Bone marrow (tissue), 2 donors: ENCODE measurements at places on chromosomes 5 and 9.

DNA sequence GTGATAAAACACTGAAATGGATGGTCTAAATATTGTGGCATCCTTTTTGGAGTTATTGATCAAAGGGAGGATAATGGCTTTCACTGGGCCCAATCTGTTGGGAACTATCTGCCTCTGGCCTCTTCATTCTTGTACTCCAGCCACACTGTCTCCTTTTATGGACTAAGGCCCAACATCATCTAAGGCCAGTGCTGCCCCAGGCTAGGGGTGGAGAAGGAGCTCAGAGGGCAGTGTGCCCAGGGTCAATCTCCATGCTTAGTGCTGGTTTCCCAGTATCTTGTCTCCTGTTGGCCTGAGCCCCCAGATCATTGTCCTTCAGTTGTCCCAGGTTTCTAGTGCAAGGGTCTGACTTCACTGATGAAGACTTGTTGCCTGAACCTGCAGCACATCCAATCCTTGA is 26.4 kb upstream of the JMY start:
- DNase-seq = no peak

DNA sequence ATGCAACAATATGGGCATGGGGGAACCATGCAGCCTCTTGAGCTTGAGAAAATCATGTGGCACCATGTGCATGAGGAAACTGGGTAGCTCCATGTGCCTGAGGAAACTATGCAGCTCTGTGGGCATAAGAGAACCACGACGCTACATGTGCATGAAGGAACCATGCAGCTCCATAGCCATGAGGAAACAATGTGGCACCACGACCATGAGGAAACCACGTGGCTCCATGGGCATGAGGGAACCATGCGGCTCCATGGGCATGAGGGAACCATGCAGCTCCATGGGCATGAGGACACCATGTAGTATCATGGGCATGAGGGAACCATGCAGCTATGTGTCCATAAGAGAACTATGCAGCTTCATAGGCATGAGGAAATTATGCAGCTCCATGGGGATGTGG is 140.8 kb downstream of the CAVIN4 start:
- no peak for DNase-seq

DNA sequence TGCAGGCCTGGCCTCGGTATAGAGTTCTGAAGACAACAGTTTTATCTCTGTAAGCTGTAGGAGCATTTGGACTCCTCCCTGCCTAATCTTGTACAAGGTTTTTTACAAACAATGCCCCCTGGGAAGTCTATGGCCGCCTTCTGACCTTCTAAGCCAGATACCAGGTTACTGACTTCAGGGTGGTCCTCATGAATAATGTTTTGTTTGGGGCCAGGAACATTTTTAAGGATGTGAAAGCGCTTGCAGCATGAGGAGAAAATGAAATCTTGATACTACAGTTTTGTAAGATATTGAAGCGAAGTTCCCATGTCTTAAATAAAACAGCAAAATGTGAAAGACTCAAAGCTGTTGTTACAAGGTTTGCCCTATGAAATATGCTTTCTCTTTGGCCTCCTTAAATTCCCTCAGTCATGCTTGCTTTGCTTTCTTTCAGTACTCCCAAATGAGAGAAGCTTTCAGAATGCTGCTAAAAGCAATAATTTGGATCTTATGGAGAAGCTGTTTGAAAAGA is 5.2 kb downstream of the ANKDD1B start:
- DNase-seq = no peak

DNA sequence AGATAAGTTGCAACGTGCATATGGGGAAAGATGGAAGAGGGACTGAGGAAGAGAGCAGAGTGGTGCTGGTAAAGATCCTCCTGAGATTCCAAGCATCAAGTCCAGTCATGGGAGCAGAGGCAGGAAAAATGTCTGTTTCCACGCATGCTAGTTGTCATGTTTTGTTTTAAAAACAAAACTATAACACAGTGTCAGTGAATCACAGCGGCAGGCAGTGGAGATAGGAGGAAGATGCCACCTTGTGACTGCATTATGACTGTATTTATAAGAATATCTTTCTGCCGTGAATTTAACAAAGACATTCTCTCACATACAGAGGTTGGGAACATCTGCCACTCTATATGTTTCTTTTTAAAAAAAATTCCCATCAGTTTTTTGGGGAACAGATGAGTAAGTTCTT is 3.7 kb upstream of the SVEP1 start:
- DNase-seq = no peak

GRCh38 chr9:129709438-129710168 is 43.2 kb downstream of the PTGES start:
- no peak for DNase-seq

DNA sequence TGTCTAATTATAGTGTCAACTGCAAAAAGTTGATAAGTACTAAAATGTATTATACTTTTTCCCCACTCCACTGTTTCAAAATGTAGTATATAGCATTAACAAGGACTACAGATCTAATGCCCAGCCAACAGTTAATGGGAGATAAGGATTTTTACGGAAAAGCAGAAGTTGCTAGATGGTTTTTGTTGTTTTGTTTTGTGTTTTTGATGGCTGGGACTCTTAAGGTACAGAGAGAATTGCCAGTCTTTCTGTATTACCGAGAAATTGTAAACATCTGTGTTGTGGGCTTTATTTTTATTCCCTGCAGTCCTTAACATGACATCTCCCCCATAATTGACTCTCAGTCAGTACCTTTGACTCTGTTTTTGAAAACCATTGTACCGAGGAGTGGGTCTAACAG is 44.0 kb downstream of the TRIO start:
- no peak for DNase-seq

DNA sequence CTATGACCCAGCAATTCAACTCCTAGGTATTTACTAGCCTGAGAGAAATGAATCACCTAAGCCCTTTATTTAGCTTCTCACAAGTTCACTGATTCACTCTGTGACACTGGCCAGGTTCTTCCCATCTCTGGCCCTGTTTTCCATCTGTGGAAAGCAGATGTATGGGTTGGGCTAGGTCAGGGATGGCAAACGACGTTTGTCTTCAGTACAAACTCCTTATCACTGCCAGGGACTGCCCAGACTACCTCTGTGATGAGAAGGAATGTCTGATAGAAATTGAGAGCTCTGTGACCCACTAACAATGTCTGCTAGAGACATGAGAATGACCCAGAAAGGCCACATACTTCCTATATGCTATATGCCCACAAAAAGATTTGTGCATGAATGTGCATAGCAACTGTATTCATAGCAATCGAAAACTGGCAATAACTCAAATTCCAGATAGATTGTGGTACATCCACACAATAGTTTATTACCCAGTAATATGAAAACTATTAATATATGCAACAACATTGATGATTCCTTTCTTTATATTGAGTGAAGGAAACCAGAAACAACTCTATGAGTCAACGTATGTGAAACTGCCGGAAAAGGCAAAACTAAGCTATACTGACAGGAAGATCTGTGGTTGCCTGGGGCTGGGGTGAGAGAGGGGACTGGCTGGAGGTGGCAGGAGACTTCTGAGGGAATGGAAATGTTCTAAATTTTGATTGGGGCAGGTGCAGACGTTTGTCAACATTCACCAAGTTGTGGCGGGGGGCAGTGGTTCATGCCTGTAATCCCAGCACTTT is 32.0 kb upstream of the ADAM19 start:
- DNase-seq = no peak

GRCh38 chr9:130458027-130458803 is 13.5 kb downstream of the ASS1 start:
- no peak for DNase-seq

- no peak for DNase-seq
Measured at GRCh38 chr9:73162987-73163768, 11.5 kb downstream of the ANXA1 start.

- DNase-seq = no peak
Measured at GRCh38 chr5:108730617-108731340, 16.9 kb upstream of the FER start.

- no peak for DNase-seq
Measured at GRCh38 chr5:135989686-135990085, 34.9 kb upstream of the LECT2 start.

DNA sequence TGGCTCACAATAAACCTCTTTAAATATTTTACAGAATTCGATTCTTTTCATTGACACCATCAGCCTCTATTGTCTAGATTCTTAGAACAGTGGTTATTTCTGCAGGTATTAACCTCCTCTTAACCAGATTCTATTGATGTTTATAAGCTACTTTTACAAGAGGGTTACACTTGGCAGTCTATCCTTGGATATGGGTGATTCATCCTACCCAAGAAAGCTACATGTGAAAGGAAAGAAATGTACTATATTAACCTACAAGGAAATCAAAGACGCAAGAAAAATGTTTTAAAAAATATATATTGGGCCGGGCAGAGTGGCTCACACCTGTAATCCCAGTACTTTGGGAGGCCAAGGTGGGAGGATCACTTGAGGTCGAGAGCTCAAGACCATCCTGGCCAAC is 16.7 kb downstream of the SLC25A25 start:
- no peak for DNase-seq

- DNase-seq = no peak
Measured at GRCh38 chr5:148523139-148523538, 131.2 kb downstream of the HTR4 start.

DNA sequence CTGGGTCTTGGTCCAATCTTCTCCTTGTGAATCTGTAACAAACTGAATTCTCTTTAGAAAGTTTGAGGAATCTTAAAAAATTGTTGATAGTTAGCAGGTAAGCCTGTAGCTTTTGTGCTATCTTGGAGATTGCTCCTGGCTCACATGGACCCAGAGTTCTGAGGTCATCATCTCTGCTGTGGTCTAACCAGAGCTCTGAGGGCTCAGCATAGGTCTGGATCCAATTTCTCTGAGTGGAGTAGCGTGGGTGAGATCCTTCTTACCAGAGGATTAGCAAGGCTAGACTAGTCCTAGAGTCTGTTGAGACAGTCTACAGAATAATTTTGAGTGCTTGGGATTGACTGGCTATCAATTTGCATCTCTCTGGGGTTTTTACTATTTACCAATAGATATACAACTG is 60.5 kb upstream of the IL6ST start:
- DNase-seq = no peak

DNA sequence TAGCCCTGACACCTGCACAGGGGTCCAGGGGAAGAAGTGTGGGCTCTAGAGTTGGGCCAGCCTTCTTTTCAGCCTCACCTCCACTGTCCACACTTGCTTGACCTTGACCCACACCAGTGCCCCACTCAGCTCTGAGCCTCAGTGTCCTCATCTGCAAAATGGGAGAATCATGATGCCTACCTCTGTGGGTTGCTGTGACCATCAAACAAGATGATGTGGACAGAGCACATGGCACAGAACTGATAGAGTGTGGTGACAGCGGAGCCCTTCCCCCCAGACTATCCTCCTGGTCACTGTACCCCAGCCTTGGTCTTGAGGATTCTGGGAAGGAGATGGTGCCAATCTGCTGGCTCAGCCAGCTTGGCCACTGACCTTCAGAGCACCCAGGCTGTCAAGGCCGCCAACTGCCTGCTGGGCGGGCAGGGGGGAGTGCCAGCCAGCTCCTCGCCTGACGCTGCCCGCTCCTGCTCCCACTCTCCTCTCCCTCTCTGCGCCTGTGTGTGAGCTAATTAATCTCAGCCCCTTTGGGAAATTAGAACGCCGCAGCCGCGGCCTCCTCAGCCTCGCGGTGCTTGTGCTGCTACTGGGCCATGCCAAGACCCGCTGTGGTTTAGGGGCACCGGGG is 16.7 kb downstream of the CXXC5 start:
- DNase-seq = no peak

DNA sequence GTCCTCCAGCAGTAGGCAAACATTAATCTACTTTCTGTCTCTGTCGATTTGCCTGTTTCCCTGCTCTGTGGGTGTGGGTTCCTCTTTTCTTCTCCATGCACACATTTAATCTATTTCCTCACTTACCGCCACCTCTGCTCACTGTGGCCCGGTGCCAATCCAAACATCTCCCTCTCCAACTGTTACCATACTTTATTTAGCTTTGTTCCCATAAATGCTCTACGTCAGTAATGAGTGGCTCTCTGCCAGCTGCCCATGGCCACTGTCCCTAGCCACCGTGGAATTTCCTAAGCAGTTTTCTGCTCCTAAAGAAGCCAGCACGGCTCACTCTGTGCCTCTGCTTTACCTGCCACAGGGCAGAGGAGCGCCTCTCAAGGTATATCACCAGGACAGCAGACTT is 19.5 kb upstream of the GOLPH3 start:
- DNase-seq = peak; percentile 95

GRCh38 chr5:111194925-111195324 is 29.3 kb upstream of the CAMK4 start:
- DNase-seq = no peak
